ENCODE measurements at places on chromosomes 11 and 22.

DNA sequence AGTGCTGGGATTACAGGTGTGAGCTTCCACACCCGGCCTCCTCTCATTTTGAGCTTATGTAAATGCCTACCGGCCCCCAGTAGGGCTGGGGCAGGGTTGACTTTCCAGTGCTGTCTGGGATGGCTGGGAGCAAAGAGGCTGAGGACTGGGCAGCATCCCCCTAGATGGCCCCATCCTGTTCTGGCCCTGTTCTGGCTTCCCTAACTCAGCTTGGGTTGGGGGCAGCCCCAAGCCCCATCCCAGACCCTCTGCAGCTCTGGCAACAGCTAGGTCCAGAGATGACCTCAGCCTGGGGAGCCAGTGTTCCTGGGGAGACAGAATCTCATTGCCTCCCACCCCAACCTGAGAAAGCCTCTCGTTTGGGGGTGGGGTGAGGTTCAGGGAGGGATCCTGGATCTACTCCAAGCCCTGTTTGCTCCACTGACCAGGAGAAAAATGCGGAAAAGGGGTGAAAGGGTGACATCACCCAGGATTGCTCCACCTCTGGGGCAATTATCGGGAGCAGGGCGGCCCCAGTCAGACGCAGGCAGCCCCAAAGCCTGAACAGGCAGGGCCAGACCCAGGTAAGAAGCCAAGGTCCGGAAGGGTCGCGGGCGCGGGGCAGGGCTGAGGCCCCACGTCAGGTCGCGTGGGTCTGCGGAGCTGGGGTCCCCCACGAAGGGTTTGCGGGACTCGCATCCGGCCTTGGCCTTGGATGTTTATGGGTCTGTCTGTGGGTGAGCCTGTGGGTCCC, at the start of gene PNPLA2:
Gene PNPLA2, plus strand, starts transcription at position 519 of the 733 bp plus-strand sequence. CDS start 805 bp downstream, outside the sequence.
- no peak for DNase-seq

DNA sequence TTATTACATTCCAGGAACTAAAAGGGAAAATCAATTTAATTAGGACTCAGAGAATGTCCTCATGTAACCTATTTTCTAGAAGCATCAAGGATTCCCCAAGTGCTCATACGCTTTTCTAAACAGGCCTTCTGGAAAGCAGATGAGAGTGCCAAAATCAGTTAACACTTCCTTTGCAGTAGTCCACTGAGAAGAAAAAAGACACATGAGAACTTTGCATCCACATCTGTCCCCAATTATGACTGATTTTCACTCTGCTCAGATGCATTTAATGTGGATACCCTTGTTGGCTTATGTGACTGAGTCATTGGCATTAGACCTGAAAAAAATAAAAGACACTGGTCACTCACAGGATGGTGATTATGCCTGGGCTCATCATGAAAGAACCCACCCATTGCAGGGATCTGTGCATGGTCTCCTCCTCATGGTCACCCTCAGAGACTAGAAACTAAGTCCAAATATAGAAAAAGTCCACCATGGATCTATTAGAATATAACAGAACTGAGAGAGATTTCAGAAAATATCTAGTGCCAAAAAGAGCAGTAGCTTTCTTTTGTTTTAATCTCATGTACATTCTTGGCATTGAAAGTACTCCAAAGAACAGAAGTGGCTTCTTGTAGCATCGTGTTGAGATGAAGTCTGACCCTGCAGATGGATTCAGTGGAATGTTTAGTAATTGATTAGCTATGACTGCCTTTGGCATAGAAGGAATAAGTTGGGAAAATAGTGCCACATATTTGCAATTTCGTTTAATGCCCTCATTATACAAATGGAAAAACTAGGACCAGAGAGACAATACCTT, 48.8 kb upstream of the FIBIN start:
- no peak for DNase-seq

DNA sequence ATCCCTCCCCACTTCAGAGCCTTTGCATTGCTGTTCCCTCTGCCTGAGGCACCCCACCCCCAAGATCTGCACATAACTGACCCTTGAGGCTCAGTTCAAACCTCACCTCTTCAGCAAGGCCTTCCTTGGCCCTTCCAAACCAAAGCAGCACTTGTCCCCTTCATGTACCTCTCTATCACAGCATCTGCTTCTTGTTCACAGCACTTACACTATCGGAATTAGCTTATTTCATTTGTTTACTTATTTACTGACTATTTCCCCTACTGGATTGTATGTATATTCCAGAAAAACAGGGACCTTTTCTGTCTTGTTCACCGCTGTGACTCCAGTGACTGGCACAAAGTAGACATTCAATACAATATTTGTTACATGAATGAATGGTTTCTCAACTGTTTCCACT, 38.0 kb downstream of the HORMAD2 start:
- no peak for DNase-seq

- DNase-seq: no peak
Measured at GRCh38 chr11:10294290-10294953, 403 bp upstream of the SBF2 start.

GRCh38 chr11:2690596-2691354, 9.0 kb downstream of the KCNQ1OT1 start:
- DNase-seq: no peak

GRCh38 chr11:76166314-76166713, 40.0 kb downstream of the WNT11 start:
- no peak for DNase-seq

- no peak for DNase-seq
Measured at GRCh38 chr22:50162391-50162956, 8.1 kb upstream of the PANX2 start.

Data from stimulated activated CD4-positive, alpha-beta T cell treated with anti-CD3 and anti-CD28 coated beads, Interleukin-4, amount 100 ng/mL, for 4 hours (primary cell).